Esophagus mucosa (tissue), 1 donor: ENCODE measurements at places on chromosomes 7 and 10. TPM values are rescaled to one million over a fixed set of nuclear protein-coding genes. Genes with fewer than 3 reads are reported as not detected.

- no peak for ATAC-seq
Measured at GRCh38 chr7:18638594-18639452, 143.3 kb downstream of the HDAC9 start.

Gene BCCIP
- 35.4 TPM for total RNA-seq

Gene OR2A42
- not detected for total RNA-seq

GRCh38 chr10:86938260-86938659 is 19.2 kb downstream of the MMRN2 start:
- no peak for ATAC-seq

Gene AKR1D1
- total RNA-seq: not detected
